Activated CD4-positive, CD25-positive, alpha-beta regulatory T cell treated with anti-CD3 and anti-CD28 coated beads, Interleukin-2, amount 50 U/mL, for 16 hours (primary cell): ENCODE measurements at places on chromosomes 5 and 9.

DNA sequence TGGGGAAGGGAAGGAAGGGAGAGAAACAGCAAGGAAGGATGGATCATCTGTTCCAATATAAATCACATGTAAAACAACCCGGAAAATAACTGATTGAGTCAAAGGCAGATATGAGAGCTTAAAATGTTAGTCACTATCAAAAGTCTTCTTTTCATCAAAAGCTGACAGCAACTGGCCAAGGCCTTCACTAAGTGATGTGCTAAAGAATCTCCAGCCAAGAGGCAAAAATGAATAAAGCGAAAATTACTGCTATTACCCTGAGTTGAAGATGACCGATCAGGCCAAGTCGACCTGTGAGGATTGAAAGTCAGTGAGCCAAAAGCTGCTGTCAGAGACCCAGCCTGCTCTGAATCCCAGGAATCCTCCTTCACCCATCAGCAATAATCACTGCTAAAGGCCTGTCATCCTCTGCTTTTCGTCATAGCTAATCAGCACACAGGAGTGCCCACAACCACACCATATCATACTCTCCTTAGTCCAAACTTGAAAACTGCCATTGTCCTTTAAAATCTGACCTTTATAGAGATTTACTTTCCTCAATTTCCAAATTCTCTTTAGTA, 736.9 kb downstream of the TLE1 start:
- DNase-seq = no peak

GRCh38 chr9:116647515-116647809, 39.6 kb upstream of the TRIM32 start:
- DNase-seq = no peak

DNA sequence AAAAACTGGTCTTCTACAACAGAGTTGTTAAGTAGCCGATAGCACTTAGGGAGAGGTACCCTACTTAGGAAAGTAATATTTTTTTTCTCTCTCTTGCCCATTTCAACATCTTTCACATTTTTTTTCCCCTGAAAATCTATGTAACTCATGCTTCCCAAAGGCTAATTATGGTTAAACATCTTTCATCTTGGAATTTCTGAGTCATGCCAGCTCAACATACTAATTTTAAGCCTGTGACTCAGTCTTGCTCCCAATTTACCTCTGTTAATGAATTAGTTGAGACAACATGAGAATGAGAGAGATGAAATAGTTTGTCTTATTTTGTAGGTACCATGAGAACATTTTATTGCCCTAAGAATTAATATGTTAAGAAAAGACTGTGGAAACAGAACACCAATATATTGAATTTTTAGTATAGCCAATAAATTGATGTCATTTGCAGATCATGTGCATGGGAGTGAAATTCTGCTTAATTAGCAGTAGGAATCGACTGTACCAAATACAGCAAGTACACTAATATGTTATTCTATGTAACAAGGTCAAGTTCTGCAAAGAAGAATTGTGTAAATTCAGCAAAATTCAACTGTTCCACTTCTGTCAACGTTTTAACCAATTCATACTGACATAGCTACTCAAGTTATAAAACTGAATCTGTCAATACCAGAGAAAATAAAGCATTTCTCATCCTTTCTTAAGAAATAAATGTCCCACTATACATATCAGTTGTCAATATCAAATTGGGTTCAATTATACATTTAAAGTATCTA, 550.0 kb downstream of the PTPRD start:
- no peak for DNase-seq

GRCh38 chr5:177128551-177128981, 5.0 kb upstream of the NSD1 start:
- no peak for DNase-seq

- no peak for DNase-seq
These were observed 121.1 kb downstream of the SPATA31D1 start for GRCh38 chr9:82109626-82110025.

DNA sequence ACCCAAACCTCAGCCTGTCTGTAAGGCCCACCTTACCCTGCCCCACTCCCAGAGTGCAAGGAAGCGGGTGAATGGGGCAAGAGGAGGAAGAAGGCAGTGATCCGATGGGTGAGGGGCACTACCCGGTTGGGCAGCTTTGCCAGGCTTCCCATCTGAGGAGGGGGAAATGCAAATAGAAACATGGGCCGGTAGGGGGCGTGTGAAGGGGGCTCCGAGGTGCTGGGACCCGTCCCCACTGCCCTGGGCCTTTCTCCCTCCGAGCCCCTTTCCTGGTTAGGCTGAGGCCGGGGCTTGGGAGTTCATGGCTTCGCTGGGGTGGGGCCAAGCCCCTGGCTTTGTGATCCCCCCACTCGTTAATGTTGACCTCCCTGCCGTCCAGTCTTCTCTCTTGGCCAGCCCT, 23.6 kb upstream of the MYORG start:
- DNase-seq = no peak

GRCh38 chr9:20382460-20383071, 239.7 kb downstream of the MLLT3 start:
- no peak for DNase-seq

- no peak for DNase-seq
These were observed 64.8 kb downstream of the ALDH1A1 start for GRCh38 chr9:72888067-72888466.

- DNase-seq = no peak
These were observed 601.8 kb downstream of the CCDC171 start for GRCh38 chr9:16154521-16155078.

- no peak for DNase-seq
These were observed 313.3 kb upstream of the PRR16 start for GRCh38 chr5:120150770-120151169.

DNA sequence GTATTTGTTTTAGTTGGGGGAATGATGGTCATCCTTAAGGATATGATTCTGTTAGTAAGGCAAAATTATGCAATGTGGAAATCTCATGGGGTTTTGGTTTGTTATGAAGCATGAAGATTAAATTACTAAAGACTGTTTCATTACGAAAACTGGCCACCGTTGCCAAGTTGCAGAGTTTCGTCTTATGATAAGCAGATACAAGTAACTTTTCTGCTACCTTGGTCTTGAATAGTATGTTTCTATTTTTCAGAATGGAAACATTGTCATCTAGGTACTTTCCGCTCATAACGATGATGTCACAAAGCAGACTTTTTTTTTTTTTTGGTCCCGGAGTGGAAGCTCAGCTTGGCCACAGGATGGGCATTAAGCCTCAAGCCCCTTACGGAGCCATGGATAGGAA, 4.2 kb downstream of the CCNI2 start:
- DNase-seq = no peak

DNA sequence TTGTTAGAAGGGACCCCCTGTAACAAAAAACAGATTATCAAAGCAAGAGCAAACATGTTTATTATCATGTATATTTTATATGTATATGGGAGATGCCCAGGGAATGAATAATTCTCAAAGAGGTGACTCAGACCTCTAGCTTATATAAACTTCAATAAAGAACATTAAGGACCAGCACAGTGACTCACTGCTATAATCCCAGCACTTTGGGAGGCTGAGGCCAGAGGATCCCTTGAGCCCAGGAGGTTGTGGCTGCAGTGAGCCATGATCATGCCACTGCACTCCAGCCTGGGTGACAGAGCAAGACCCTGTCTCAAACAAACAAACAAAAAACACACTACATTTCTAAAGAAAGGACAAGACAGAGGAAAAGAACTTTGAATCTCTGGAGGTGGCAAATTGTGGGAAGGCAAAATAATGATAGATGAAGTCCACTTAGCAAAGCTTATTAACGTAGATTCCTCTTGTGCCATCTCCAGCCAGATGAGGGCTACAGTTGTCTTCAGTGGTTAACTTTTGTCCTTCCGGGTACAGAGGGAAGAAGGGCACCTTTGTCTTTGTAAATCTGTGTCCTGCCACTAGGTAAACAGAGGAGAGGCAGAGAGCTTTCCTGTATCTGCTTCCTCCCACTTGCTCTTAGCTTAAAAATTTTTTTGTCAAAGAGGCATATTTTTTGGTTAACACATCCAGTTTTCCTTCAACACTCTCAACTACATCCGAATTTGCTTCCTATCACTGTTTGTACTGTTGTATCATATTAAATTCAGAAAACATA, 7.5 kb upstream of the RFK start:
- no peak for DNase-seq

DNA sequence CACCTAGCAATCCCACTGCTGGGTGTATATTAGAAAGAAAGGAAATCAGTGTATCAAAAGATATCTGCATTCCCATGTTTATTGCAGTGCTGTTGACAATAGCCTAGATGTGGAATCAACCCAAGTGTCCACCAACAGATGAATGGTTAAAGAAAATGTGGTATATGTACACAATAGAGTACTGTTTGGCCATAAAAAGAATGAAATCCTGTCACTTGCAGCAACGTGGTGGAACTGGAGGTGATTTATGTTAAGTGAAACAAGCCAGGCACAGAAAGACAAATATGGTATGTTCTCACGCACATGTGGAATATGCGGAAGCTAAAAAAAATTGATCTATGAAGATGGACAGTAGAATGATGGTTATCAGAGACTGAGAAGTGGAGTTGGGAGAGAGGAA, 221.6 kb upstream of the DAP start:
- DNase-seq = no peak

GRCh38 chr5:72121780-72122445, 14.6 kb downstream of the MAP1B start:
- no peak for DNase-seq

- no peak for DNase-seq
These were observed 25.4 kb downstream of the MEGF10 start for GRCh38 chr5:127316011-127316410.

DNA sequence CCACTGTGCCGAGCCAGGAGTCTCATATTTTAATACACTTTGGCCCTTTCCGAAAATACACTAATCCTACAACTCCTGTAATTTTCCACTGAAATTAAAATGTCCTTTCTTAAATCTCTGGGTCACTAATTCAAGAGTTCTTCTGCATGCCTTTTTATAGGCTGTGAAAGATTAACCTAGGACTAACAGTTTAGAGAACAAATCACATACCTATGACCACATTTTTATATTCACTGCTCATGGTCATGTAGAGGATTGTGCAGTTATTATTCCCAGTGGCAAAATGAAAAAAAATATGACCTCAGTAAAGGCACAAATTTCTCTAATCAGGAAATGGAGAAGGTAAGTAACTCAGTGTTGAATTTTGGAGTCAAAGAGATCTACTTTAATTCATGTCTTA, 33.4 kb downstream of the SLCO4C1 start:
- no peak for DNase-seq

DNA sequence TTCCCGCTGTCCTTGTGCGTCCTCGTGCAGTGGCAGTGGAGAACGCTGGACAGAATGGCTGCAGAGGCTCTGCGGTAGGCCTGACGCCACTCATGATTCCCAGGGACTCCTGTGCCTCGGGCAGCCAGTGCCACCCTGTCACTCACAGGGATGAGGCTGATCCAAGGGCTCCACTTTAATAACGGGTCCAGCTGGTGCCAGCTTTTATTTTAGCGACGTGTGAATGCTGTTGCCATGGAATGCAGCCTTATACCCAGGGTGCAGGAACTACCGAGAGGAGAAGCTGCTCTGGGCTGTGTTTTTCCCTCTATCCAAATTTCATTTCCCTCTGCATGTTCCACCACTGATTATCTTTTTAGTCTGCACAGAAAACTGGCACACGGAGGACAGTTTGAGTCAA, 15.8 kb upstream of the NTNG2 start:
- no peak for DNase-seq

GRCh38 chr5:119022017-119022745, 33.8 kb upstream of the DTWD2 start:
- DNase-seq = no peak

DNA sequence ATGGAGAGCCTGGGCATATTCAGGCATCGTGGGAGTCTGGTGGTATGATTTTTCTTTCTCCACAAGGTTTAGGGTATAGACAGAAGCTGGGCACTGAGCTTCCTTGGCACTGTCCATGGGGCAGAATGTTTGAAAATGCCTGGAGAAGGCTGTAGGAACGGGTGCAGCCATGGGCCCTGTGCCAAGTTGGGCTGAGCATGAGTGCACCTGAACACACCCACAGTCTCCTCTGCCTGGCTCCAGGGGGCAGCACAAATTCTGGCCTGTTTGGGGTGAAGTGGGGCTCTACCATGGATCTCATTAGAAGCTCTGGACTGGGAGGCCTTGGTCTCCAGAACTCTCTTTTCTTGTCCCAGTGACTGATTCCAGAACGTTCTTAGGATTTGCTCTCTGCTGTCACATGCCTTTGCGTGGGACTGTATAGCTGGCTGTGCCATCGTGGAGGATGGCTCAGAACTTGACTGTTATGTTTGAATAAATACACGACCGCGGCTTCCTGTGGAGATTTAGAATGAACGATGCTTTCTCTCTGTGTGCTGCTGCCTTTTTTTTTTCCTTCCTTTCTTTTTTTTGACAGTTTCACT, 229.8 kb downstream of the FANCC start:
- no peak for DNase-seq

DNA sequence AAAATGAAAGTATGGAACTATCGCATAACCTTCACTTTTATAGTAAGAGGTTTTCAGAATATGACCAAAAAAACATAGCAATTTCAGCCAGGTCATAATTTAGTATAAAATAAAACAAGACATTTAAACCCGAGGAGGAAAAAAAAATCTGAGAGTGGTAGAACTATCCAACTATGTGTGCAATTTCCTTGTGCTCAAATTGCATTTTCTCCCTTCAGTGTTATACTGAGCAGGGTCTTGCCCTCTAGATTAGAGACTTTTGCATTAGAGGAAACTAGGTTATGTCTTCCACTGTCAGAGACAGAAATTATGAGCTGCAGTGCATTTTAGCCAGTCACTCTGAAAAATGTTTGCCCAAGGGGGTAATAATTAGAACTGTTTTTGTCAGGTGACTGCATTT, 330.6 kb downstream of the NR2F1-AS1 start:
- DNase-seq = no peak

- no peak for DNase-seq
These were observed 124.4 kb downstream of the SLC28A3 start for GRCh38 chr9:84216151-84216550.

DNA sequence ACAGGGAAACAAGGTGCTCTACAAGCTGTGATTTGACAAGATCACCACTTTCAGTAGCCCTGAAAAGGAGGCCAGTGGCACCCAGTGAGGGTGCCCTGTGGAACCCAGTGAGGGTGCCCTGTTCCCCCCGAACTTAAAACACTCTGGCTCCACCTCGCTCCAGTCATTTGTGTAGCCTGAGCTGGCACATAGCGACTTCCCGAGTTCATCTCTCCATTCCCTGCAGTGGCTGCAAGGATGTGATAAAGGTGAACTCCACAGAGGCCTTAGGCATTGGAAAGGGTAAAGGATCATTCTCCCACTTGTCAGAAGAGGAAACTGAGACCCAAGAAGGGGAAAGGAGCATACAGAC, 21.9 kb upstream of the ANXA6 start:
- DNase-seq = no peak

DNA sequence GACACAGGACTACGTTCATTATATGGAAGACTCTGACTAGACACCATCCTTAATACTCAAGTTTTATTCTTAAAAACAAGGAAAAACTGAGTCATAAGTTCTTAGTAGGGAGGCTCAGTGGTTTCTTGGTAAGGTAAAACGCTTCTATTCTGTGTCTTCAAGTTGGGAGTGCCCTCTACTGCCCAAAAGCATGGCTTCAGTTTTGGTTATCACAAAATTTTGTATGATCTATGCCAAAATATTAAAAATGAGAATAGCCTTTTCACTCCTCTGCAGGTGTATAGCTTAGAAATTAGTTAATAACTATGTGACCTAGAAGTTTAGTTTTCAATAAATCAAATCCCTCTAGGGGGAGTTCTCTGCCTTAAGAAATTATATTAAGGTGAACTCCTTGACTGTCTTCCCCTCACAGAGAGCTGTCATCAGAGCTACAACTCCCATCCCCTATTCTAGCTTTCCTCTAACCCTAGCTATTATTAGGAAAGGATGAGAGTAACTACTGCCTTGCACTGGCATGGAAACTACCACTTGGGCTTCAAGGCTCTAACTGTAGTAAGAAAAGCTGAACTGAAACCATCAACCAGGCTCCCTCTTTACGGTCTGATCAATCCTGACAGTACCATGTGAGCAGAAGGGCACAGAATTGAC, 189.7 kb downstream of the GNAQ start:
- DNase-seq = no peak
